ENCODE measurements at places on chromosomes 2 and 18. TPM values are rescaled to one million over a fixed set of nuclear protein-coding genes. Genes with fewer than 3 reads are reported as not detected.

DNA sequence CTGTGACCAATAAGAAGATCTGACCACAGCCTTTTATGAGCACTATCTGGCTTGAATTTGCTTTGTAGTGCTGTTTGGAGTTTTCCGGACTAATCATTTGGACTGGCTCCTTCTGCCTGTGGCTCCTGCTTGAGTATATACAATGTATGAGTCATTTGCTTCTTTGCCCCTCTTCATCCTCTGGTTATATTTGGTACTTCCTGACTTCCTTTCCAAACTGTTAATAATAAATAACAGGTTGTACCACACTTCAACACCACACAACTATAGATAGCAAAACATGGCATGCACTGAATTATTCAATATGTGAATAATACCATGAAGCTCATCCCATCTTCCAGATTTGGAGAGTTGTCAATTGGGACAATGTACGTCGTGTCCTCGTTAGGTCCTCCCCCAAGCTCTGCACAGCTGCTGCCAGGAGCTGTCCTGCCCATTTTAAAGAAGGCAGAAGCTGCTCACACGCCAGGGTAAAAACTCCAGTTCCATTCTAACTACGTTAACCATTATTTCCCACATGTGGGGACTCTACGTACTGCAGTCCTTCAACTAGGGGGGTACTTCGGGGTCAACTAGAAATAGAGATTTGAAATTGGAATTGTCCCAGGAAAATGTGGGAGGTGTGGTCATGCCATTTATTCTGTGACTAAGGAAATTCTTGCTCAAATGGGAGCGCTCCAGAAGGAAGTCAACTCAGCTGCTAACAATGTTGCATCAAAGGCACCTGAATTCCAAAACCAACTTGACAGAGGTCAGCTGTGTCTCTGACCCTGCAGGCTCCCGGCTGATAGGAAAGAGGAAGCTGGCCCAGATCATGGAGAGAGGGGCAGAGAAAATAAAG is 38.1 kb downstream of the ST8SIA5 start:
- no peak for DNase-seq
- no peak overlapping the region for H3K4me3 ChIP-seq
- no peaks in the 10 kb centered on the region for H3K4me1 ChIP-seq
- no peak overlapping the region for H3K27ac ChIP-seq
- H3K27me3 ChIP-seq, result peaks cover 5% of the 10 kb centered on the region

- H3K4me1 ChIP-seq, result peaks cover 67% of the 10 kb centered on the region
- H3K36me3 ChIP-seq, result peaks cover 41% of the 10 kb centered on the region
- DNase-seq, result no peak
- no peak overlapping the region for H3K27ac ChIP-seq
- no peak overlapping the region for H3K4me3 ChIP-seq
Measured at GRCh38 chr2:105814291-105814940, 69.7 kb downstream of the NCK2 start.

- no peaks in the 10 kb centered on the region for H3K27me3 ChIP-seq
- no peak overlapping the region for H3K4me3 ChIP-seq
- H3K27ac ChIP-seq, result no peak overlapping the region
- no peak for DNase-seq
Measured at GRCh38 chr2:119119076-119119785, 39.3 kb downstream of the C1QL2 start.

The ABCG8 gene
- total RNA-seq, result not detected

The C2orf66 gene
- not detected for total RNA-seq

DNA sequence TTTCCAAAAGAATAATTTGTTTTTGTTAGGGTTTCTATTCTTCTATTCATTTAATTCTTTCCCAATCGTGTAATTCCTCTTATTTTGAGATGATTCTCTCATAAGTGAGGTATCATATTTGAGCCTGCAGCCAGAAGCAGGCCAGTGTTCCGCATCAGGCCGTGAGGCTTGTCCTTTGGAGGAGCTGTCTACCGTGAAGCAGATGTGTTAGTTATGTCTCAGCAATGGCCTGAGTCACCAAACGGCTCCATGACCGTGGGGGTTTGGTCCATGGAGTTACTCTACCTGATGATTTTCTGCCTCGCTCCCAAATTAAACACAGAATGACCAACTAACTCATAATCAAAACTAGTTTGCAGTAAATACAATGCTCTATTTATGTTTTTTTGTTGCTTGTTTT is 64.2 kb upstream of the TMEM87B start:
- no peaks in the 10 kb centered on the region for H3K4me1 ChIP-seq
- no peak overlapping the region for H3K4me3 ChIP-seq
- no peaks in the 10 kb centered on the region for H3K36me3 ChIP-seq
- no peak overlapping the region for H3K27ac ChIP-seq
- H3K27me3 ChIP-seq, result no peaks in the 10 kb centered on the region

The MYL12B gene
- total RNA-seq, result 128 TPM

DNA sequence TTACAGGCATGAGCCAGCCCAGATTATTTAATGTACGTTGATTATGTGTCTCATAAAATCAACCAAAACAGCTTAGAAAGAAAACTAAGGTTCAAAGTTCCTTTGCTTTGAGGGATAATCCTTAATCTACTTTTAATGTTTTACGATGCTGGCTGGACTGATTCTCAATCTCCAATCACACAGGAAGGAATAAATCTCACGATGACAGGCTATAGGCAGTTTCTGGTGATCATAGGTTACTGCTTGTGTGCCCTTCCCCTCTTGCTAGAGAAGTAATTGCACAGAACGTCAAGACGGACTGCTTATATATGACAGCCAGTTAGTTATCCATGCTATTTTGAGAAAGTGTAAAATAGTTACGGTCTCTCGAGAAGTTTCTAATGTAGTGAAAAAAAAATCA is 43.1 kb downstream of the C2orf74 start:
- H3K27ac ChIP-seq, result no peak overlapping the region
- H3K36me3 ChIP-seq, result peaks cover 78% of the 10 kb centered on the region
- DNase-seq, result no peak
- H3K4me3 ChIP-seq, result no peak overlapping the region

The TBR1 gene
- total RNA-seq, result not detected

DNA sequence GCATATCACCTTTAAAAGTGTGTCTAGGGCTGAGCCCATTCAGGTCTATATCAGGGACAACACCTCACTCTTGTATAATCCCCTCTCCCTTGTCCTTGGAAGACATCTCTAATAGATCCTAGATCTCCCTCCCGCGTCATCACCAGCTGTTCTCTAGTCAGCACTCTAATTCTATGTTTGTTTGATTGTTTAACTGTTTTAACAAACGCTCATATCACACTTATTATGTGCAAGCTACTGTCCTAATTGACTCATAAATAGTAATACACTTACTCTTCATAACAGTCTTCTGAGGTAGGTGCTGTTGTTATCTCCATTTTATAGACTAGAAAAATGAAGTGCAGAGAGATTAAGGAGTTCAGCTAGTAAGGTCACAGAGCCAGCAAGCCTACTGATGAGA is 1.6 kb upstream of the ERMN start:
- no peaks in the 10 kb centered on the region for H3K27me3 ChIP-seq
- no peak overlapping the region for H3K4me3 ChIP-seq
- no peaks in the 10 kb centered on the region for H3K36me3 ChIP-seq

GRCh38 chr2:32910883-32911598 is 35.7 kb upstream of the LTBP1 start:
- no peak overlapping the region for H3K4me3 ChIP-seq
- no peak overlapping the region for H3K27ac ChIP-seq
- no peaks in the 10 kb centered on the region for H3K36me3 ChIP-seq
- H3K4me1 ChIP-seq, result no peaks in the 10 kb centered on the region

DNA sequence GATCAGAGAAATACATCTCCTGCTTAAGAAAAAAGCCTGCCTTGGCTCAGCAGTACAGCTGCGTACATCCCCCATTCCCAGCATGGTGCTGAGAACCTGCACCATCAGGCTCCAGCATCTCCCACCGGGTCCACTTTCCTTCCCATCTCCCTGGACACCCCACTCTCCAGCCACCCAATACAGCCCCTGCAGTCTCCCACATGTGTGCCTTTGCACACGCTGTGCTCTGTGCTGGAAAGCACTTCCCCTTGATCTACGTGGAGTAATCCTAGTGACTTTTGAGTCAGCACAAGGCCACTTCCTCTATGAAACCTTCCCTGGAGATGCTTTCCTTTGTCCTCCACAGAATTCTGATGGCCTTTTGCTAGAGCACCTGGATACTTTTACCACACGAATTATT is 17.0 kb downstream of the STAT1 start:
- peak overlapping the region; percentile 22 for H3K27ac ChIP-seq
- no peak overlapping the region for H3K4me3 ChIP-seq
- H3K36me3 ChIP-seq, result peaks cover 98% of the 10 kb centered on the region
- no peak for DNase-seq

- peaks cover 4% of the 10 kb centered on the region for H3K27me3 ChIP-seq
- H3K36me3 ChIP-seq, result no peaks in the 10 kb centered on the region
- DNase-seq, result no peak
- no peak overlapping the region for H3K27ac ChIP-seq
- no peaks in the 10 kb centered on the region for H3K4me1 ChIP-seq
Measured at GRCh38 chr2:152246686-152247336, 71.2 kb upstream of the STAM2 start.

- no peak overlapping the region for H3K27ac ChIP-seq
- H3K27me3 ChIP-seq, result peaks cover 2% of the 10 kb centered on the region
- DNase-seq, result no peak
- H3K36me3 ChIP-seq, result no peaks in the 10 kb centered on the region
- H3K4me1 ChIP-seq, result no peaks in the 10 kb centered on the region
Measured at GRCh38 chr2:32900246-32900973, 46.3 kb upstream of the LTBP1 start.

DNA sequence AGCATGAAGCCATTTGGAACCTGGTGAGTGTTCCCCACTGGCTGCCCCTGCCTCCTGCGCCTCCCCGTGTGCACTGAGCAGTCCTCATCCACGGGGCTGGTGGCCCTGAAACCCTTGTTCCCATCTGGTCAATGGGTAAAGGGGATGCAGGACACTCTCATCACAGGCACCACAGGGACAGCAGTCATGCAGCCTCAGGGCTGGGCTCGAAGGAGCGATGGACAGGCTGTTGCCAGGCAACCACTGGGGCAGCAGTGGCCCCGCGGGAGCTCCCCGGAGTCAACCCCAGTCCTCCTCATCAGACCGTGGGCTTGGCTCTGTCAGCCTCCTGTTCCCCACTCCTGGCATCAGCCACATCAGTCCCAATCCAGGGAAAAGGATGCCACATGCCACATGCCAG is 509.5 kb downstream of the EIPR1 start:
- H3K4me3 ChIP-seq, result no peak overlapping the region
- no peak for DNase-seq
- H3K27me3 ChIP-seq, result no peaks in the 10 kb centered on the region
- no peaks in the 10 kb centered on the region for H3K4me1 ChIP-seq

The MEP1B gene
- not detected for total RNA-seq

Data from CD4-positive, alpha-beta T cell (primary cell).